Thoracic aorta (tissue), 2 donors: ENCODE measurements at places on chromosomes 1 and 21.

- no peak for DNase-seq
Observed at GRCh38 chr1:146012703-146013558, 8.6 kb downstream of the HJV start.

GRCh38 chr1:86701731-86702130 is 2.6 kb upstream of the SH3GLB1 start:
- DNase-seq, result no peak

- DNase-seq, result peak; percentile 50
Observed at GRCh38 chr1:226656601-226657277, 82.3 kb downstream of the ITPKB start.

DNA sequence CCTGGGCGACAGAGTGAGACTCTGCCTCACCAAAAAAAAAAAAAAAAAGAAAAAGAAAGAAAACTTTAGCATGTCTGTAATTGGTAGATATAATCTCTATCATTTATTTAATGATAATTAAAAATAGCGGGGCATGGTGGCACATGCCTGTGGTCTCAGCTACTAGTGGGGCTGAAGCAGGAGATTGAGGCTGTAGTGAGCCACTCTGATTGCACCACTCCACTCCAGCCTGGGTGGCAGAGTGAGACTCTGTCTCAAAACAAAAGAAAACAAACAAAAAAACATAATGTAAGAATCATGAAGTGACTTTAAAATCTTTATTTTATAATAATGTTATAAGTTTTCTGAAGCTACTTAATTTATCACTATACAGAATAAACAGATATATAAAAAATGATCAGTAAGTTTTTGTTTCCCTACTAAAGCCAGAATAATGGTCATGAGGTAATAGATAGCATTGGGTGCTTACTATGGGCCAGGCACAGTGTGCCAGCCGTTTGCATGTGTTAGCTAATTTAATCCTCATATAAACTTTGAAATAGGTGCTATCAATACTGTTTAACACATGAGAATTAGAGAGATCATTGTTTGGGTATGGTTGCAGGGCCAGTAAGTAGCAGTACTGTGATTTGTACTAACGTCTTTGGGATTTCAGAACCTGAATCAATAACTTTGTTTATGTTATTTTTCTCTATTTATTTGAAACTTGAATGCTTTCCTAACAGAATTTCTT is 23.8 kb downstream of the CLIC4 start:
- DNase-seq, result no peak

DNA sequence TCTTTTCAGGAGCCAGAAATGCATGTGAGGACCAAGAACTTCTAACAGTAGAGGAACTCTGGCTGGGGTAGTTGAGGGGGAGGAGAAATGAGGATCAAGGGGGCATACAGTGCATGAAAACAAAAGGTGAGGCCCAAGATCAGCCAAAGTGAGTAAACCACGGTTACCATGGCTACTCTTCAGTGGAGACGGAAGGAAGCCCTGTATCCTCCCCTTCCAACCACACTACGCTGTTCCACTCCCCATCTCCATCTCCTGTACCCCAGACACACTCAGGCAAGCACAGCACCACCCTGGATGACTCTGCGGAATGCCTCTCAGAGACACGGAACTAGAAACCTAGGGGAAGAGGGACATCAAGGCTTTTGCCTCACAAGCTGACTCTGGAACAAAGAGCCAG is 157.6 kb upstream of the CAMK1G start:
- no peak for DNase-seq

GRCh38 chr21:31078796-31079195 is 40.5 kb upstream of the KRTAP19-8 start:
- no peak for DNase-seq

GRCh38 chr1:171663854-171664575 is 11.5 kb upstream of the MYOC start:
- DNase-seq, result no peak
